Osteocyte (in vitro differentiated cells): ENCODE measurements at places on chromosomes 1 and 21. TPM values are rescaled to one million over a fixed set of nuclear protein-coding genes. Genes with fewer than 3 reads are reported as not detected.

DNA sequence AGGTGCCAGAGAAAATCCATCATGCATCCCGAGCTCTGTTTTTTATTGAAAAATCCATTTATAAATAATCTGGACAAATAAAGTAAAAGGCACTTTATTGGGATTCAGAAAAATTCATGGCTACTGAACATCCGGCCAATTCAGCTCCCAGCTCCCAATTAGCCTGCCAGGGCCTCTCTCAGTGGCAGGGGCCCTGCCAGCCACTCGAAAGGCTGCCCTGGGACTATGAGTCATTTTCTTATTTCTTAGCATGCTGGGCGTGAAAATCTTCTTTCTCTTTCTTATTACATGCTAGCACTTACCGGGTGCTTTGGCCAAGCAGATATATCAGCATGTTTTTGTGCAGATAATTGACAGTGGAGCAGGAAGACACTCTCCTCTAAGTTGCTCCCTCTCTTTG lies 283.3 kb downstream of the CAMTA1 start:
- no peak for DNase-seq

- DNase-seq = no peak
Measured at GRCh38 chr1:84997667-84998600, 1.0 kb upstream of the MCOLN2 start.

- DNase-seq = no peak
Measured at GRCh38 chr1:46130606-46131005, 1.8 kb downstream of the PIK3R3 start.

- no peak for DNase-seq
Measured at GRCh38 chr1:3002349-3003038, 18.8 kb upstream of the ACTRT2 start.

HIPK1 gene
- total RNA-seq = 61.1 and 62.5 TPM in 2 replicates

LRRC8C gene
- total RNA-seq = 3.5 and 3.8 TPM in 2 replicates

DNA sequence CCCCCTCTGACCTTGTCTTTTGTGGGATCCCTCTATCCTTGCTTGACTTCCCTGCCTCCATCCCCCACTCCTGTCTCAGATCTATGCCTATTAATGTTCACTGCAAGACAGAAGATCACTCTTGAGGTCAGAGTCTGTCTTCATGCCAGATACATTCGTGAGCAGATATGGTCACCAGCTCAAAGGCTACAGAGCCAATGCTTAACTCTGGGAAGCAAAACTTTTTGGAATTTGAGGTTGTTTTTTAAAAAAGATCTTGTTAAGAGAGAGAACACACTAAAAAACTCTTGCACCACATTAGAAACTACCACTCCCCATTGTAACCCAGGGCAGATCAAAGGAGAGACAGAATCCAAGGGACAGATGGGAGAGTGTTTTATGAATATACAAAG lies 17.1 kb upstream of the A3GALT2 start:
- DNase-seq = no peak

GRCh38 chr1:40143891-40144575 lies 17.2 kb upstream of the RLF start:
- DNase-seq = no peak

- peak; percentile 95 for DNase-seq
Measured at GRCh38 chr1:151540021-151540981, at the start of gene TUFT1. TUFT1 (plus strand) TSS chr1:151540309; CDS start chr1:151540367, 58 bp downstream.

- no peak for DNase-seq
Measured at GRCh38 chr1:947958-948357, 11.1 kb downstream of the NOC2L start.

FMO5 gene
- total RNA-seq = 1.8 and 2.2 TPM in 2 replicates

CYYR1 gene
- 4.7 and 6.5 TPM in 2 replicates for total RNA-seq

DNA sequence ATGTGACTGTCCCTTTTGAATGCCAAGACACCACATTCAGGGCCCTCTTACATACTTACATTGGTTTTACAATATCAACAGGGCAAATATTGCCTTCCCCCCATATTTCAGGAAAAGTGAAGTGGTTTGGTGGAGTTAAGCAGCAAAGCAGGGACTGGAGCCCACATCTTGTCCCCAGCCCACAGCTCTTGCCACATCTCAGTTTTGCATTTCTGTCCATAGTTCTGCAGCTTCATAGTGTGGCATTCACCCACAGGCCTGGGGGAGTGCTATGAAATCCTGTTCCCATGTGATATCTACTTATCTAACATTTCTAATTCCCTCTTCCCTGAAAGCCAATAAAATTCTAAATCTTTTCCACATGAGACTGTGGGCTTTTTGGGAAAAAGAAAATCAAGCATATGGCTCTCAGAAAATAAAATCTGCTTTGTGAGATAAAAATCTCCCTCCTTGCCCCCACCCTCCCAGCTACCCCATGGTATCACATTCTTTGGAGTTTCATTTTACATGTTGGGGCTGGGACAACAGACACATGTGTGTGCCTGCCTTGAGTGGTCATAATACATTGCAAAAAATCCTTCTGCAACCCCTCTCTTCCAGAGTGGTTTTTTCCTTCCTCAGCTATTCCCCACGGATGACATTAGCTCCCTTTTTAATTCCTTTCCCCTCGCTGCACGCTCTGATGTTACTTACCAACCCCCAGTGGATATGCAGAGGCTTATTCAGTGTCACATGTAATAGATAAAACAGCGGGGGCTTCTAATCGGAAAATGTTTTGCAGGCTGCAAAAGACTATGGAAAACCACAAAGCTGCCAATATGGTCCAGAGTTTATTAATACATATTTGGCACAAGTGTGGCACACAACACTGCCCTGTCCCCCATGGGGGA lies 20.5 kb upstream of the CD2 start:
- no peak for DNase-seq

DNA sequence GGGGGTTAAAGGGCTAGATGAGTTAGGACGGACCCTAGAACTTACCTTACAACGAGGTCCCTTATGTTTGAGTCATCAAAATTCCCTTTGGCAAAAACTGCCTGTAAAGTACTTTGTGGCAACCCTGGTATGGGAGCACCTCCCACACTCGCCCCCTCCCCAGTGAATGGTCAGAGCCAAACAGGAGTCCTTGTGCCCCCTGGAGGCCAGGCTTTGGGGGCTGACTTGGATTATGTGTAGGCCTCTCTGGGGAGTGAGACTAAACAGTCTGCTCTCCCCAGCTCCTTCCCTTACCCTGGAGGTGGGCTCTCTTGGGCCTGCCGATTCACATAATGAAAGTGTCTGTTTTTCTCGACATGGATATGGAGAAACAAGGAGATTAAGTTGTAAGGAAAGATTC lies 81.2 kb downstream of the ADCY10 start:
- no peak for DNase-seq

GRCh38 chr1:172720339-172720738 lies 61.4 kb downstream of the FASLG start:
- no peak for DNase-seq

GRCh38 chr1:221712198-221712684 lies 29.6 kb downstream of the DUSP10 start:
- DNase-seq = no peak

- DNase-seq = peak; percentile 53
Measured at GRCh38 chr1:236545621-236546169, 21.9 kb downstream of the LGALS8 start.

- peak; percentile 59 for DNase-seq
Measured at GRCh38 chr1:34928066-34928696, 1.3 kb downstream of the DLGAP3 start.

DNA sequence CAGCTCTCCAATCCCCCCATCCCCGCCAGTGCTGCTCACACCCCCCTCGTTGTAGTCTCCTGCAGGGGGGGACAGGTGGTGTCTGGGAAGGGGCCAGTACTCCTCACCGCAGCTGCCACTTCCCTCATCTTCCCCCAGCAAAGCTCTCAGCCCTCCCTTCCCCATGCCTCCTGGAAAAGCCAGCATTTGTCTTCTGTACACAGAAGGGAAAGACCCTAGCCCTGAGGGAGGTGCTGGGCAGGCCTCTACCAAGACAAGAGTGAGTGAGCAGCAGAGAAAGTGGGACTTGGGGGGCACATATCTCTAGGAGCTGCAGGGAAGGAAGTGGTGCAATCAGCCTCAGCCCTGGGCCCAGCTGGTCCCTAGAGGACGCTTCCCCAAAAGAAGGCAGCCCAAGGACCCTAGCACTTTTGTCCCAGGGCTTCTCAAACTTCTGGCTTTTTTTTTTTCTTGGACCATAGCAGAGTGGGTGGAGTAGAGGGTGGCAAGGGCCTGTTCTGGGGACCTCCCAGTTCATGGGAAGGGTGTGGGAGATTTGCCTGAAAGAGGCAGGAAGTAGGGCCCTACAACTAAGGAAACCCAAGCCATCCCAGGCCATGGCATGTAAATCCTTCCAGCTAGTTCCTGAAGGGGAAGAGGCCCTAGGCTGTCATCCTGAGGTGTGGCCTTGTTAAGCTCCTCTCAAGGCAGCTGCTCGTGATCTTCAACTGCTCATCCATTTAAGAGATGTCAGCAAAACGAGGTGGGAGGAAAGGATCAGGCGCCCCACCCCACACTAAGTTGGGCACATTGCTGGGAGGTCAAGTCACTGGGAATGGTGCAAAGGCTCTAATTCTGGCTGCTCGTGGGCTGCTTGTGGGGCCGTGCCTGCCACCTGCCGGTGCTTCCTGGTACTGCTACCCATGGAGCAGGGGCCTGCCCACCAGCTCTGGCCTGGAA lies 12.6 kb downstream of the ZC3H12A start:
- DNase-seq = peak; percentile 94

DNA sequence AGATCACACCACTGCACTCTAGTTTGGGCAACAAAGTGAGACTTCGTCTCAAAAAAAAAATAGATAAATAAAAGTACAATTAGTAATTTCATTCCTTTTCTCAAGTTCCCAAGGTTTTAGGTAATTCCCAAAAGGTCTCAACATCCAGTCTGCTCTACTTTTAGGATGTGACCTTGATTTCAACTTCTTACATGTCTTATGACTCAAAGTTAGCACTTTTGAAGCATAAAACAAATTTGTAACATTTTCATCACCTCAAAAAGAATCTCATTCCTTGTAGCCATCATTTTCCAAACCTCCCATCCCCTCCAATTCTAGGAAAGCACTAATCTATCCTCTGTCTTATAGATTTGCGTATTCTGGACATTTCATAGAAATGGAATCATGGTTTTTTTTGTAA lies 32.2 kb downstream of the SNX27 start:
- no peak for DNase-seq

GRCh38 chr1:97905141-97905940 lies 15.5 kb downstream of the DPYD start:
- no peak for DNase-seq

DNA sequence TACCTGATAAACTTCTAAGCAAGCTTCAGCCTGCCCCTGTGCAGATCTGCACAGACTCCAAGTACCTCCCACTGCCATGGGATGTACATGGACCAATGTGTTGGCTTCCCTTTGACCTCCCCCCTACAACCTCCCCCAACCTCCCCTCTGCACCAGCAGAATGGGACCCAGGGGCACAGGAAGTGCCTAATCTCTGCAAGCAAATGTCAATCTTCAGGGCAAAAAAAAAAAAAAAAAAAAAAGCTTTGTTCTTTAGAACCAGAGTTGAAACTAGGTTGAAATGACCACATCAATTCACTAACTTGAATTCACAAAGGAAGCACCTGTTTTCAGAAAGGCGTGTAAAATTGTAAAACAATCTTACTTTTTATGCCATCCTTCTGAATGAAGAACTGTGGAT lies 53.9 kb upstream of the TIAM1 start:
- DNase-seq = no peak

HSPB7 gene
- total RNA-seq = 3.4 and 4.2 TPM in 2 replicates

GRCh38 chr1:183804387-183804786 lies 533 bp upstream of the RGL1 start:
- no peak for DNase-seq

ZC3H11A gene
- 88.3 and 94.8 TPM in 2 replicates for total RNA-seq

GRCh38 chr1:228445843-228446650 lies 29.4 kb upstream of the TRIM17 start:
- no peak for DNase-seq

SELE gene
- total RNA-seq = not detected in 2 replicates

DNA sequence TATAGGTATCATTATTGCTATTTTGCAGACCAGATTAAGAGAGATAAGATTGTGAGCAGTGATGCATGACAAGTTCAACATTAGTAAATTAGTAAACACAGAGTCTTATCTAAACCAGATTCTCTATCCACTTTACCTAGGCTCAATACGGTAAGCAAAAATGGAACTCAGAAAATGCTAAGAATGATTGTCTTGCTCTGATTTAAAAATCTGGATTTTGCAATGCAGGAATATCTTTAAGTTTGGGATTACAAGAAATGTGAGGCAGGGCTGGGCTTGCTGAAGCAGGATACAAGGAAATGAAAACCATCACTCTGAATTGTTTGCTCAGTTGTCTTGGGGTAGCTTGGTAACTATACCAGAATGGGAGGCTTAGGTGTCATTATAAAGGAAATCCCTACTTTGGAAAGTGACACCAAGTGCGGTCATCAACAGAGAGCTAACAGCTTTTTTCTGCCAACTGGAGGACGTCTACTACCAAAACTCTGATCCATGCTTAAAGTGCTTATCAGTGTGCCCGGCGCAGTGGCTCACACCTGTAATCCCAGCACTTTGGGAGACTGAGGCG lies 332.7 kb upstream of the RUNX1 start:
- DNase-seq = no peak

S100A9 gene
- not detected in 2 replicates for total RNA-seq

DIO1 gene
- total RNA-seq = not detected in 2 replicates

DNA sequence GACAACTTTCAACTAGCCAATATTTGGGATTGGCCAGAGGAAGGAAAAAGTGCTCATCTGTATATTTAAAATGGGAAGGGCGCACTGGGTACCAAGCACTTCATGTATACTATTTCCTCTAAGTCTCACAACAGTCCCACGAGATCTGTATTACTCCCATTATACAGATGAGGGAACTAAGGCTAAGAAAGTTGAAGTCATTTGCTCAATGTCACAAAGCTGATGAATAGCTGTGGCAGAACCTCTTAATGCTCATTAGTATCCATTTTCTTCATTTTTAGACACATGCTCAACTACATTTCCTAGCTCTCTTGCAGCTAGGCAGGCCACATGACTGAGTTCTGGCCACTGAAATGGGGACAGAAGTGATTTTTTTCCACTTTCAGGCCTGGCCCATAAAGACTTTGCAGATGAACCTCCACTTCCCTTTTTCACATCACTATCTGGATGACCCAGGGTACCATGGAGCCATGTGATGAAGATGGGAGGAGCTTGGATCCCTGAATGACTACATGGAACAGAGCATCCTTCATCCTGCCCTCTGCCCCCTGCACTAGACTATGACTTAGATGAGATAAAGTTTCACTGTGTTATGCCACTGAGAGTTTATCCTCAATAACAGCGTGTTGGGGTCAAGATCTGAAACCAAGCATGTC lies 31.8 kb downstream of the ATF3 start:
- no peak for DNase-seq
